ENCODE measurements at places on chromosomes 5 and 9. TPM values are rescaled to one million over a fixed set of nuclear protein-coding genes. Genes with fewer than 3 reads are reported as not detected.

The DIRAS2 gene
- total RNA-seq, result not detected

The DEPDC1B gene
- not detected for total RNA-seq

The PCDHA1 gene
- not detected for total RNA-seq

The SLC1A3 gene
- total RNA-seq, result not detected

Measured in naive thymus-derived CD8-positive, alpha-beta T cell (primary cell).